ENCODE measurements at places on chromosomes 1 and 21. TPM values are rescaled to one million over a fixed set of nuclear protein-coding genes. Genes with fewer than 3 reads are reported as not detected.

TNFRSF9 gene
- 2.7 TPM for total RNA-seq

- H3K27ac ChIP-seq: no peak overlapping the region
- H3K27me3 ChIP-seq: no peaks in the 10 kb centered on the region
- H3K36me3 ChIP-seq: no peaks in the 10 kb centered on the region
- no peak for DNase-seq
- no peak overlapping the region for H3K4me3 ChIP-seq
Measured at GRCh38 chr1:228541725-228542124, 54.5 kb downstream of the RNF187 start.

GRCh38 chr21:22925032-22925431 is 1926.8 kb downstream of the NCAM2 start:
- no peak for DNase-seq
- H3K4me3 ChIP-seq: no peak overlapping the region
- no peak overlapping the region for H3K27ac ChIP-seq

DNA sequence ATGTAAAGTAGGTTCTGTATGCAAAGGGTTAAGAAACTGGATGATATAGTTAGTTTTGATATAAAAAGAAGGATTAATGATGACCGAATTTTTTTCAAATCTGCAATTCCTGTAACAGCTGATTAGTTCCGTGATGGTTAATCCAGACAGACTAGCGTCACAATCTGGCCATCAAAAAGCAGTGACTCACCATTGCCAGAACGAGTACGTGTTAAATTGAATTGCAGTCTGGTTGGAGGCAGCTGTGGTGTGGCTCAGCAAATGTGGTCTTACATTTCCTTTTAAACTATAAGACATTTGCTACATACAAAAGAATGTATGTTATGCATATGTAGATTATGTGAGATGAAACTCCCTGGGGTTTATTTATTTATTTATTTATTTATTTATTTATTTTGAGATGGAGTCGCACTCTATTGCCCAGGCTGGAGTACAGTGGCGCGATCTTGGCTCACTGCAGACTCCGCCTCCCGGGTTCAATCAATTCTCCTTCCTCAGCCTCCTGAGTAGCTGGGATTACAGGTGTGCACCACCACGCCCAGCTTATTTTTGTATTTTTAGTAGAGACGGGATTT is 139.8 kb downstream of the RYR2 start:
- H3K27ac ChIP-seq: no peak overlapping the region
- peaks cover 2% of the 10 kb centered on the region for H3K27me3 ChIP-seq
- no peaks in the 10 kb centered on the region for H3K36me3 ChIP-seq
- no peaks in the 10 kb centered on the region for H3K4me1 ChIP-seq
- no peak for DNase-seq

All from activated naive CD8-positive, alpha-beta T cell treated with anti-CD3 and anti-CD28 coated beads, Interleukin-2, amount 10 ng/mL, durations not matched to agents 7 days and 5 days (primary cell).